Ascending aorta (tissue), 2 donors: ENCODE measurements at places on chromosomes 13 and 19. TPM values are rescaled to one million over a fixed set of nuclear protein-coding genes. Genes with fewer than 3 reads are reported as not detected.

- H3K4me1 ChIP-seq, result no peaks in the 10 kb centered on the region
- DNase-seq, result peak; percentile 39
- H3K27ac ChIP-seq, result no peak overlapping the region
- H3K27me3 ChIP-seq, result no peaks in the 10 kb centered on the region
- peaks cover 9% of the 10 kb centered on the region for H3K36me3 ChIP-seq
- no peak overlapping the region for H3K4me3 ChIP-seq
These were observed 114.5 kb downstream of the SLC7A1 start for GRCh38 chr13:29480893-29481525.

DNA sequence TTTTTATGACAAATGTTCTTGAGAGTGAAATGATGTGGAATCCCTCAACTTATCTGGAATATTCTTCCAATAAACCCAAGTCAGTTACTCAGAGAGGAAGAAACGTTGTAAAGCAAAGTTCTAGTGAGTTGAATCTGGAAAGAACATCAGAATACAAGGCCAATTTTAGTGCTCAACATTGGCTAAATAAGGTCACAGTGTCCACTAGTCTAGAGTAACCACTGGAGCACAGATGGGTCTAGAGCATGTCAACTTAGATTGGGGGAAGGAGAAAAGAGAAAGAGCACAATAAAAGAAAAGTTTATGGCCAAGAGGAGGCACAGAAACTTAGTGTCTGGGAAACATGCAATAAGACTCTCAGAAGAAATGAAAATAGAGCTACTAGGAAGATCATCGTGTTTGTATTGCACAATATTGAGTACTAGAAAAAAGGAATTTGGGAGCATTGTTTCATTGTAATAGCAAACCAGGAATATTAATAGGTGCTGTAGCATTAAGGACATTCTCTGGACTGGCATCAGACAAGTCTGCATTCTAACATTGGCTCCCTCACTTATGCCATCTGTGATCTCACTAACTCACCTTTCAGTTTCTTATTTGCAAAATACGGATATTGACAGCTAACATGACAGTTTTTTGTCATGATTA, 1318.5 kb downstream of the PCDH9 start:
- no peaks in the 10 kb centered on the region for H3K36me3 ChIP-seq
- H3K27me3 ChIP-seq, result no peaks in the 10 kb centered on the region
- H3K4me3 ChIP-seq, result no peak overlapping the region
- no peak for DNase-seq
- H3K4me1 ChIP-seq, result no peaks in the 10 kb centered on the region
- peak overlapping the region; percentile 70 for H3K27ac ChIP-seq

DNA sequence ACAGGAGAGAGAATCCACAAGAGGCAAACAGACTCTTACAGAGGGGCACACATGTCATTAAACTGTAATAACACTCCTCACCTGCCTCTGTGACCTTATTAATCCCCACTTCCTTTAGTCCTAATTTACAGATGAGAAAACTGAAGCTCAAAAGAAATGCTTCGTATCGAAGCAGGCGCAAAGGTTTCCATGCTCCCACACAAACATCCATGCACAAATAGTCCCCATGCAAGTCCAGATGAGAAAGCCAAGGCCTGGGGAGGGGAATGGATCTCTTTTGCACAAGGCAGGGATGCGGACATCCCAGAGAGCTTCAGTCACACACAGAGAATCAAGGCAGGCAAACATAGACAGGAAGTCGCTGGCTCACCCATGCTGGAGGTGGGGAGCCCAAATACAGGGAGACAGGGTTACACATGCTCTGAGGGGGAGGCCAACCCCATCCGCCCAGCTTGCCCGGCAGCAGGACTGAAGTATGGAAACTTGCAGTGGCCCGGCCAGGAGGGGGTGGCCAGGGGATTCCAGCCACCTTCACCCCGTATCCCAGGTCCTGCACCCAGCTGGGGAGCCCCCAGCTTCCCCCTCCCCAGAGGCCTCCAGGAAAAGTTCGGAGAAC, 468 bp downstream of the S1PR5 start:
- peak overlapping the region; percentile 31 for H3K4me3 ChIP-seq
- peaks cover 9% of the 10 kb centered on the region for H3K4me1 ChIP-seq
- peaks cover 4% of the 10 kb centered on the region for H3K27me3 ChIP-seq
- DNase-seq, result no peak
- H3K27ac ChIP-seq, result no peak overlapping the region
- no peaks in the 10 kb centered on the region for H3K36me3 ChIP-seq

DNA sequence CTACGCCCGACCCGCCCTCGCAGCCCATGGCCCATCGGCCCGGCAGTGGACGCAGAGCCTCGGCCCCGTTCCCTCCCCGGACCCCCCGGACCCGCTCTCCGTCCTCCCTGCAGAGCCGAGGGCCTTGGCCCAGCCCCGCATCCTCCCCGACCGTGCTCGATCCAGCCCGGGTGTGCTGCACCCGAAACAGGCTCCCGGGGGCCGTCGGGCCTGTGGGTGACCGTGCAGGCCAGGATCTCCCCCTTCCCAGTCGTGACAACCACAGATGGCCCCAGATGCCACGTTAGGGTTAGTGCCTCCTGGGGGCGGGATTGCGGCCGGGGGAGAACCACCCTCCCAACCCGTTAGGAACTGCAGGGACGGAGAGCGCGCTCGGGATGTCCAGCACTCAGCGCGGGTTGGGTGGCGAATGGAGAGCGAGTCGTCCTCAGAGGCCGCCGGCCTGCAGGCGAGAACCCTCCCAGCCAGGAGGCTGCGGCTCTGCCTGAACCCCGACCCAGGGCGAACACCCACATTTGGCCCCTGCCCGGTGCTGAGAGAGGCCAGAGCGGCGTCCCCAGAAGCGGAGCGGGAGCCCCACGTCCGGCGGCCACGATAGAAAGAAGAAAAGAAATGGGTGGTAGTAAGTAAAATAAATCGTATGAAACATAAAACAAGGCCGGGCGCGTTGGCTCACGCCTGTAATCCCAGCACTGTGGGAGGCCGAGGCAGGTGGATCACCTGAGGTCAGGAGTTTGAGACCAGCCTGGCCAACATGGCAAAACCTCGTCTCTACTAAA, 6.7 kb upstream of the MADCAM1 start:
- no peaks in the 10 kb centered on the region for H3K27me3 ChIP-seq
- H3K27ac ChIP-seq, result peak overlapping the region; percentile 86
- peak overlapping the region; percentile 99 for H3K4me3 ChIP-seq
- peaks cover 4% of the 10 kb centered on the region for H3K4me1 ChIP-seq
- DNase-seq, result no peak

DNA sequence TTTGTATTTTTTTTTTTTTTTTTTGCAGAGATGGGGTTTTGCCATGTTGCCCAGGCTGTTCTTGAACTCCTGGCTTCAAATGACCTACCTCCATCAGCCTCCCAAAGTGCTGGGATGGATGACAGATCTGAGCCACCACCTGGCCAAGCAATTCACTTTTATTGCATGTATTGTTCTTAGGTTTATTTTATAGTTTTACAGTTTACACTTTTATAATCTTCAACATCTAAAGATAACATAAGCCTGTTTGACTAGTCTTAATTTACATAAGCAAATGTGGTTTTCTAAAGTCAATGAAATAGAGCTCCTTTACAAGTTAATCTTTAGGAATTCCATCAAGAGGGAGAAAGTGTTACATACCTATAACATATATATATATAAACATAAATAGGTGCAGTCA, 9.5 kb upstream of the MPV17L2 start:
- no peak overlapping the region for H3K4me3 ChIP-seq
- no peaks in the 10 kb centered on the region for H3K27me3 ChIP-seq
- no peak for DNase-seq
- H3K4me1 ChIP-seq, result no peaks in the 10 kb centered on the region

GRCh38 chr13:82176751-82177150, 1705.5 kb downstream of the SLITRK1 start:
- DNase-seq, result no peak
- H3K27me3 ChIP-seq, result no peaks in the 10 kb centered on the region
- no peak overlapping the region for H3K4me3 ChIP-seq
- H3K27ac ChIP-seq, result no peak overlapping the region

NOTCH3 gene
- total RNA-seq, result 524 TPM

- no peaks in the 10 kb centered on the region for H3K27me3 ChIP-seq
- H3K36me3 ChIP-seq, result peaks cover 34% of the 10 kb centered on the region
- DNase-seq, result no peak
- H3K4me3 ChIP-seq, result no peak overlapping the region
These were observed 4.2 kb upstream of the ISYNA1 start for GRCh38 chr19:18441804-18442788.

B3GNT3 gene
- 0.64 TPM for total RNA-seq

DNA sequence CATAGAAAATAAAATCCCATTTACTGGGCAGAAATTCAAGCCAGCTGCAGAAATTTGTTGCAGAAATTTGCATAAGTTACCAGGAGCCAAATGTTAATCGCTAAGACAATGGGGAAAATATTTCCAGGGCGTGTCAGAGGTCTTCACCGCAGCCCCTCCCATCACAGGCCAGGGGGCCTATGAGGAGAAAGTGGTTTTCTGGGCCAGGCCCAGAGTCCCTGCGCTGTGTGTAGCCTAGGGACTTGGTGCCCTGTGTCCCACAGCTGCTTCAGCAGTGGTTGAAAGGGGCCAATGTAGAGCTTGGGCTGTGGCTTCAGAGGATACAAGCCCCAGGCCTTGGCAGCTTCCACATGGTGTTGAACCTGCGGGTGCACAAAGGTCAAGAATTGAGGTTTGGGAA, 278.9 kb upstream of the PCDH9 start:
- H3K27ac ChIP-seq, result no peak overlapping the region
- H3K27me3 ChIP-seq, result no peaks in the 10 kb centered on the region
- H3K4me1 ChIP-seq, result no peaks in the 10 kb centered on the region
- H3K4me3 ChIP-seq, result no peak overlapping the region
- no peak for DNase-seq
- H3K36me3 ChIP-seq, result no peaks in the 10 kb centered on the region

- H3K27me3 ChIP-seq, result no peaks in the 10 kb centered on the region
- DNase-seq, result no peak
- no peaks in the 10 kb centered on the region for H3K36me3 ChIP-seq
These were observed 68.6 kb upstream of the MIR17HG start for GRCh38 chr13:91278888-91279287.

TEX29 gene
- total RNA-seq, result not detected

FUT1 gene
- total RNA-seq, result 3.8 TPM

SAFB gene
- 114 TPM for total RNA-seq

DNA sequence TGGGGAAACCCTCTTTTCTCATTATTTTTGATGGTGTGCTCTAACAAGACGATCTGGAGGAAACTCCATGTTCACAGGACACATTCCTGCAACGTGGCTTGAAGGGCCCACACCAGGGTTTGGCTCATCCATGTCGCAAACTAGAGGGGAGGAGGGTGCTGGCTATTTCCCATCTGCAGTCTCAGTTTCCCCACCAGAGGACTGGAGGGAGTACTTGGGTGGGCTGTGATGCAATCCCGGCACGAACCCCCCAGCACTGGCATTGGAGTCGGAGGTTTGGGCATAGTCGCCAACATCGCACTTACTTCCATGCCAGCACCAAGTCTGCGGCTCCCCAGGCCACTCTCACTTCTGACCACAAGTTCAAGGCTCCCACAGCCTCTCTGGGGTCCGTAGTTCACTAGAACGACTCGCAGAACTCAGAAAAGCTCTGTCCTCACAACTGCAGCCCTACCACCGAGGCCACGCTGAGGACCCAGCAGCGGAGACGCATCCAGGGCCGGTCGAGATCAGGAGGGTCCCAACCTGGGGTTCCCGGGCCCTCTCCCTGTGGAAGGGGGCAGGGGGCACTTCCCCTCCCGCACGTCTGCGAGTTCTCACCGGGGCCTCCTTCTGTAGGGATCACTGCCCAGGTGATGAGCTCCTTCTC, 165.6 kb upstream of the SOX1 start:
- no peak overlapping the region for H3K27ac ChIP-seq
- H3K4me1 ChIP-seq, result no peaks in the 10 kb centered on the region
- no peak overlapping the region for H3K4me3 ChIP-seq

DNA sequence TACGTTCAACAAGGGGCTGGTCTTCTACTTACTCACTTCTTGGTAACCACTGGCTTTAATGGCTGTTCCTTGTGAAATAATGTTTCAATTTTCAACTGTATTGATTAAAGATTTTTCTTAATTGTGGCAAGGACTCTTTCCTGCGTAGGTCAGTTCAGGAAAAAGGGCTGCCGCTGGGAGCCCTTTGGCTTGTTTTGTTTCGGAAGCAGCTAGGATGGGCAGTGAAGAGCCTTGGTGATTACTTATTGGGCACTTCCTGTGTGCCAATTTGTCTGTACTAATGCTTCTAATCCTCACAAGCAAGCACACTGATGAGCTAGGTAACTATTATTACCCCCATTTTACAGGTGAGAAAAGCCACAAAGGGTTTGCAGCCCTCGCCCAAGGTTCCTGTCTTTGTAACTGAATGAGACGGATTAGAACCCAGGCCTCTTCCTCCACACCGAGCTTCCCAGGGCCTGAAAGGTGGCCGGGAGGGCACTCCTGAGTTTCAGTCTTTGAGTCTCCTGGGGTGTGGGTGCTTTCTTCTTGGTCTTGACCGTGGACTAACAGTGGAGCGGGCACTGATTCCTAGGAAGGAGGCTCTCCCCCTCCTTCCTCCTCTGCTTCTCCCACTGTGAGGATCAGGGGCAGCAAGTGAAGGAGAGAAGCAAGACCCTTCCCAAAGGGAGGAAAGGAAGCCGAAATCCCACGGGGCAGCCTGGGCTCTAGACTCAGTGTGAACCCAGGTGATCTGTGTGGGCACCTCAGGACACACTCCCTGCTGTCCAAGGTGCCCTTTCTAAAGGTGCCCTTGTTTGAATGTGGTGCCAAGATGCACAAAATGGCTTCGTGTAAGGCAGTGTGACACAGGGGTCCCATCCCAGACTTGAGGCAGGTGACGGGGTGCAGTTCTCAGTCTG, 3.7 kb downstream of the COL4A2 start:
- no peaks in the 10 kb centered on the region for H3K27me3 ChIP-seq
- peaks cover 28% of the 10 kb centered on the region for H3K36me3 ChIP-seq
- DNase-seq, result peak; percentile 59
- peak overlapping the region; percentile 84 for H3K4me3 ChIP-seq
- peaks cover 17% of the 10 kb centered on the region for H3K4me1 ChIP-seq
